ENCODE measurements at places on chromosomes 16 and 17.
A peak's percentile ranks its signal among the peaks of the same experiment; 100 is the strongest.

DNA sequence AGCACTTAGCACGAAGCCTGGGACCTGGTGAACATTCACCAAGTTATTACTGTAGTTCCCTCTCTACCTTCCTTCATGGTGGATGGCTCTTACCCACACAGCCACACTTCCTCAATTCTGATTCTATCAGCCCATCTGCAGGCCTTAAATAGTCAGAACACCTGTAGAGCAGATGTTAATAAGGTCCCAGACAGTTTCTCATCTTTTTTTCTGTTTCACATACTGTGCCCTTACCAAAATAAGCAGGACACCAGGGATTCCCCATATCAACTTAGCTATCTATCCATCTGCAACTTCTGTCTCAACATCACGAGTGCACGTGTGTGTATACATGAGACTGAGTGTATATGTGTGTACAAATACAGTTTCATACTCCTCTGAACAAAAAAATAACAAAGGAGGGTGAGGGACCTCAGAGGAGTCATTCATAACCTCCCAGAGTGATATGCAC lies 2.8 kb downstream of the RECQL5 start:
- DNase-seq, result no peak

- no peak for DNase-seq
Observed at GRCh38 chr17:49003557-49004511, 6.6 kb downstream of the IGF2BP1 start.

DNA sequence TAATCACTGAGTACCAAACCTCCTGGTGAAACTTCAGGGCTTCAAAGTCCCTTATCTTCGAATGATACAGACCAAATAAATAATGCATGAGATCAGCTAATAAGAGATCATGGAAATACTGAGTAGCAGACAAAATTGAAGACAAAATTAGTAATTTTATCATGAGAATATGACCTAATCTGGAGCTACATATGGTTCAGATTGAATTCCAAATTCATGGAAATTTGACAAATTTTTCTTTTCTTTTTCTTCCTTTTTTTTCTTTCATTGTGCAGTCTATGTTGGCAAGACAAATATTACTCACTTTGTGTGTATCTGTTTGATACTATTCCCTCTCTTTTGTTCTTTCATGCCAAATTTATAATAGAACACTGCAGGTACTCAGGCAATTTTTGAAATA lies 218.1 kb upstream of the KCNJ16 start:
- DNase-seq, result no peak

- DNase-seq, result no peak
Observed at GRCh38 chr17:42329025-42329976, 41.0 kb downstream of the STAT5A start.

DNA sequence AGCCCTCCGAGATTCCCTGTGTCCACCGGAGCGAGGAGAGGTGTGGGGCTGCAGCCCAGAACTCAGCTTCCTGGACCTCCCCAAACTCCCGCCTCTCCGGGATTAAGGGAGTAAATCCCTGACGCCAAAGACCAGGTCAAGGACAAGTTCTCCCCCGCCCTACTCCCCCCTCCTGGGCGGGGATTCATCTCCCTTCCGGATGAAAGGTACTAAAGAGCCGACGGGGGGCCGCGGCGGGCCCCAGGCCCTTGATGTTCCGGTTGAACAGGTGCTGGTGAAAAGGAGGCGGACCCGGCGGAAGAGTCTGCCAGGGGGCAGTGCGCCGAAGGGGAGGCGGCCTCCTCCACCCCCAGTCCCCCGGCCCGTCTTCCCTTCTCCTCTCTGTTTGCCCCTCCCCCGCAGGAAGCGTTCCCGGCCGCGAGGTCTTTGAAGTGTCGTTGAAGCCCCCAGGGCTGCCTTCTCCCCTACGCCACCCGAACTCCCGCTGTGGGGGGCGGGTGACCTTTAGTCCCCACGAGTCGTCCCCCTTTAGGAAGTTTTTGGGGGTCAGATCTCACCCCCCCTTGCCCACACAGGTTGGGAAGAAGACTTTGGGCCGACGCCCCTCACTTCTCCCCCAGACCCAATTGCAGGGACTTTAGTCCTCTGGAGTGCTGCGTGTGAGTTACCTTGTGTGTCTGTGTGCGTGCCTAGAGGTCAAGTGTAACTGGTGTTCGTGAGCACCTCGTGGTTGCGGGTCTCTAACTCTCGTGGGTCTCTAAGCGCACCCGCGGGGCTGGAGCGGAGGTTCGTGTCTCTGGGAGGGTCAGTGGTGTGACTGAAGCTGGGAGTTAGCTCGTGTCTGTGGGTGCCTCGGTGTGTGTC lies 1.1 kb upstream of the MLLT6 start:
- DNase-seq, result no peak

DNA sequence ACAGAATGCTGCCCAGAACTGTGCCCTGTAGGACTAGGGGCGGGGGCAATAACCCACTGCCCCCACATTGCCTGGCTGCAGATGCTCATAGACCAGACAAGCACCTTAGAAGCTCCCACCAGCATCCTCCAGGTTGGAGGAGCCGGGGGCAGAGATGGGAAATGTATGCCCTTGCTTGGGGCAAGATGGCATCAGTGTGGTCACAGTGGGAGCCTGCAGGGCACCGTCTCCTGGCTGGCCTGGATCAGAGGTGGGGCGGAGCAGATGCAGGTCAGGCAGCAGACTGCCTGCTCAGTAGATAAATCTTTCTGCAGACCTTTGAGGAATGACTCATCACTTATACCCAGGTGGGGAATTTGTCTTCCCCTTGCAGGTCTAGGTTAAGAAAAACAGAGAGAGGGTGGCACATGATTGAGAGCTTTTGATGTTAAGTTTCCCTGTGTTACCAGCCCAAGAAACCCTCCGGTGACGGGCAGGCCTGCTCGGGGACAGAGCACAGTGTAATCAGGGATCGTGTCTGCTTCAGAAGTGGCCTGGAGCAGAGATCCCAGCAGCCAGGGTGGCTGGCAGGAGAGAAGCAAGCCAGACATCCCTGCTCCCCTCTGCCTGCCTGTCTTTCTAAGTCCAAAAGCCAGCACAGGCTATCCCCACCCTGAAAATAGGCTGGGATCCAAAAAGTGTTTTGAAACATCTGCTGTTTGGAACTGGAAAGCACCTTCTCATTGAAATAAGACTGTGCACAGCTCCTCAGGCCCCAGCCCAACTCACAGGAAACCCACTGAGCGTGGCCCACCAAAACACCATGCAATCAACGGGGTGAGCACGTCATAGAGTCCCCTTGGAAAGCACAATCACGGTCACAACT lies 50.7 kb upstream of the RPL38 start:
- DNase-seq, result no peak

DNA sequence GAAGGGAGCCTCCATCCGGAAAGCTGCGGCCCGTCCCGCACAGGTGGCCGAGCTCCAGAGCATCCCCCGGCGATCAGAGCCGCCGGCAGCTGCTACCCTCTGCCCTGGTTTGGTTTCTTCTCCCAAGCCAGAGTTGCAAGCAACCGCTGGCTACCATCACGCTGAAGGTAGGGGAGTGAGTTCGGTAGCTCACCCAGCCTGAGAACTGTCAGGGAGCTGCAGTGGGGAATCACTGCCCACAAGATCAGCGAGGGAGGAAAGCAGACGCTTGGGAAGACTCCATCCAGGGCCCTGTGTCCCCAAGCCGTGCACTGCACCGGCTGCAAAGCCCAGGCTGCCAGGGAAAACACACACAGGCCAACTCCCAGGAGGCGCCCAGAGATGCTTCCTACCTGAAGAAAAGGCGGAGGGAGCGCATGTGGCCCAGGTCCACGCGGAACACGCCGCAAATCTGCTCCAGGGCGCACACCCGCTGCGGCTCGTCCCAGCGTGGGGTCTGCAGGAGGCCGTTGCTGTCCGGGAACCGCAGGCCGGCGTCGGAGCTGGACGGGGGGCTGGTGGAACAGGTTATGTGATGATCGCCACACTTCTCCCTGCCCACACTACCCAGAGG lies 83.3 kb downstream of the TBC1D16 start:
- DNase-seq, result no peak

- no peak for DNase-seq
Observed at GRCh38 chr17:64240261-64240740, 22.8 kb downstream of the TEX2 start.

DNA sequence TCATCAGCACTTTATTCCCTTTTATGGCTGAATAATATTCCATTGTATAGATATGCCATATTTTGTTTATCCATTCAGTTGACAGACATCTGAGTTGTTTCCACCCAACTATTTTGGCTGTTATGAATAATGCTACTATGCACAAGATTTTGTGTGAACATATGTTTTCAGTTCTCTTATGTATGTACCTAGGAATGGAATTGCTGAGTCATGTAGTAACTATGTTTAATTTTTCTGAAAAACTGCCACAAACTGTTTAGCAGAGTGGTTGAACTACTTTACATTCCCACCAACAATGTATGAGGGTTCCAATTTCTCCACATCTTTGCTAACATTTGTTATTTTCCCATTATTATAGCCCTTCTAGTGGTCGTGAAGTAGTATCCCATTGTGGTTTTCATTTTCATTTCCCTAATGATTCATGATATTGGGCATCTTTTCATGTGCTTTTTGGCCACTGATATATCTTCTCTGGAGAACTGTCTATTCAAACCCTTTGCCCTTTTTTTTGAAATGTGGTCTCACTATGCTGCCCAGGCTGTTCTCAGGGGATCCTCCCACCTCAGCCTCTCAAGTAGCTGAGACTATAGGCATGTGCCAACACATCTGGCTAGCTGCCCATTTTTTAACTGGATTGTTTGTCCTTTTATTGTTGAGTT lies 26.3 kb downstream of the SMURF2 start:
- DNase-seq, result peak; percentile 45

GRCh38 chr16:81189100-81189664 lies 49.3 kb upstream of the BCO1 start:
- DNase-seq, result peak; percentile 80

GRCh38 chr17:65198653-65199382 lies 61.6 kb downstream of the RGS9 start:
- DNase-seq, result peak; percentile 26

- DNase-seq, result no peak
Observed at GRCh38 chr16:50538411-50539052, 9.7 kb upstream of the NKD1 start.

GRCh38 chr17:81193470-81194224 lies 27.6 kb upstream of the AATK start:
- DNase-seq, result no peak

- DNase-seq, result no peak
Observed at GRCh38 chr17:20996724-20997615, 45.8 kb downstream of the USP22 start.

DNA sequence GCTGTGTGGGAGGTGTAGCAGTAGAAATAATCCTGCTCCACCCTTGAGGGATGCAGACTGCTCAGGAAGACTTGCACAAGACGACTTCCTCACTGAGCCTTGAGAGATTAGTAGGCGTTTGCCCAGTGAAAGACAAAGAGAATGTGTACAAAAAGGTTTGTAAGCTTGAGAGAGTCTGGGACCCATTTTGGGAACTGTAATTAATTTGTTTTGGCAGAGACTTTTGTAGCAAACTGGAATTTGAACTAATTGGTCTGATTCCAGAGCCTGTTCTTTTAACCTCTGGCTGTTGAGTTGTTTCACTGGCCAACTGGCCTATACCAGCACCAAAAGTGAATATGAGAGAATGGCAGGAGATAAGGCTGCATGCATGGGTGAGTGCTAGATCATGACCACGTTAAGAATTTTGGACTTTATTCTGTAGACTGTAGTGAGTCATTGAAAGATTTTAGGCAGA lies 75.5 kb downstream of the AATF start:
- no peak for DNase-seq

DNA sequence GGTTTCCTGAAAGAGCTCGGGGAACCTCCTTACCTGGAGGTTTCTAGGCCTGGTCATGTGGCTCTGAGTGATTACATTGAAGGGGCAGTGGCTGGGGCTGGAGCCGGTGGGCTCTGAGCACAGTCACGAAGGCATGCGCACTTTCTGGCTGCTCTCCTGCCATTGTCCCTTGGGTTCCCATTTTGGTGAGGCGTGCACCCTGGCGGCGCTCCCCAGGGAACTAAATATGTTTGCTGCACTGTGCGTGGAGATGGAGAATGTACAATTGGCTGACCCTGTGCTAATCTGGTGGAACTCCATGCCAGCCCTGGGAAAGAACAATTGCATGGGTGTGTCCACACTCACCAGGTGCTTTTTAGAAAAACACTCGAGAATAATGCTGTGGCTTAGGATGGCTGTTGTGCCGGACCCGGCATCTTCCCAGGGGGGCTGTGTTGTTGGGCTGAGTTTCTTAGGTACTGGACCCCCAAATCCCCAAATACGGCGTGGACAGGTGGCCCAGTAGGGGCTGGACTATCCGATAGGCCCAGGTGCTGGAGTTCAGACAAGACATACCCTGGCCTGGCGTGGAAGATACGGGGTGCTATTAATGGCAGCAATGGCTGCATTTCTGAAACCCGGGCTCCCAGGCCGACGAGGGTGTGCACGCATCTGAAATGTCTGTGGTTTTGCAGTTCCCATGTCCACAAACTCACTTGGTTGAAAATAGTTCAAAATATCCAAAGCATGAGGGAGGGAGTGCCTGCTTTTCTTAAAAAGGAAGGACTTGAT lies 230.5 kb downstream of the SEC14L1 start:
- DNase-seq, result no peak

DNA sequence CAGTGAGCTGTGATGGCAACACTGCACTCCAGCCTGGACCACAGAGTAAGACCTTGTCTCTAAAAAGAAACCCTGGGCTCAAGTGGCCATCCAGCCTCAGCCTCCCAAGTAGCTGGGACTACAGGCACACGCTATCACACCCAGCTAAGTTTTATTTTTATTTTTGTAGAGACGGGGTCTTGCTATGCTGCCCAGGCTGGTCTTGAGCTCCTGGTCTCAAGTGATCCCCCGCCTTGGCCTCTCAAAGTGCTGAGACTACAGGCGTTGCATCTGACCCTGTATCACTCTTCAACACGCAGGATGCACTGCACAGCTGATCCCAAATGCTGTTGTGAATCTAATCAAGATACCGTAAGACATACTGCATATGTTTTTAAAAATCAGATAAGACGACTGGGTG lies 23.0 kb downstream of the ANKRD11 start:
- DNase-seq, result no peak

GRCh38 chr16:87410530-87410929 lies 18.4 kb downstream of the MAP1LC3B start:
- DNase-seq, result no peak

DNA sequence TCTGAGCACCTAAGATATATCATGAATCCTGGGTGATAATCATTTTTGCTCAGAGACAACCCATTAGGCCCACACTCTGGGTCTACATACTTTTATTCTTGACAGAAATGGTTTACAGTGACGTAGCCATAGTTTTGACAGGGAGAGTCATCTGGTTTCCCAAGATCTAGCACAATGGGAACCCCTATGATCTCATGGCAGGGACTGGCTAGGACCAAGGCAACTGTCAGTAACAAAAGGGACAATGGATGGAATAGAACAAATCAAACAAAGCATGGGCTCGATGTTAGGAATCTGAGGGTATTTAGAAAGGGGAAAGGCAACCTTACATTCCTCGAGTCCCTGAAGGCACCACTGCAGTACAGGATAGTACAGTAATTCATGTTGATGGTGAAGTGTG lies 20.5 kb downstream of the CFAP97D1 start:
- no peak for DNase-seq

GRCh38 chr16:57894390-57895080 lies 76.4 kb downstream of the CNGB1 start:
- no peak for DNase-seq

GRCh38 chr16:81243942-81244341 lies 5.5 kb downstream of the BCO1 start:
- DNase-seq, result no peak

- DNase-seq, result peak; percentile 44
Observed at GRCh38 chr16:11145173-11145818, 110.7 kb downstream of the SOCS1 start.

All from stromal cell of bone marrow (primary cell).